Stimulated activated CD4-positive, alpha-beta T cell treated with anti-CD3 and anti-CD28 coated beads, Interleukin-15, amount 100 ng/mL, for 24 hours (primary cell): ENCODE measurements at places on chromosomes 12 and 14.
A peak's percentile ranks its signal among the peaks of the same experiment; 100 is the strongest.

DNA sequence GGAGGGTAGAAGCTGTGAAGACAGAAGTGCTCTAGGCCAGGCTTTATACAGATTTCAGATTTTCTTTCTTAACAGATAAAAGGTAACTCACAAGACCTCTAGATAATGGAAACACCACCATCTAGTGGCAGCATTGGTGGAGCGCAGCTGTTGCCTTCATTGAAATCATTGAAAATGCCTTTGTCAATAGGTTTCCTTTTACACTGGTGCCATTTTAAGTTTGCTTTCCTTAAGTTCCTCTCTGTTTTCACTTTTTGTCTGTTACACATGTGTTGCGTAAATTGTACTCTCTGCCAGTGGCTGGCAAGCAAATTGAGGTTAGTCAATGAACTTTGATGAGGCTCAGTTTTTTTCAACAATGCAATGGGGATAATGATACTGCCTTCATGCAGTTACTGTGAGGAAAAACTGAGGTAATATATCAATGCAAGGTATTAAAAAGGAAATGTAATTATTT lies 31.1 kb downstream of the ALDH1L2 start:
- DNase-seq = peak; percentile 76

DNA sequence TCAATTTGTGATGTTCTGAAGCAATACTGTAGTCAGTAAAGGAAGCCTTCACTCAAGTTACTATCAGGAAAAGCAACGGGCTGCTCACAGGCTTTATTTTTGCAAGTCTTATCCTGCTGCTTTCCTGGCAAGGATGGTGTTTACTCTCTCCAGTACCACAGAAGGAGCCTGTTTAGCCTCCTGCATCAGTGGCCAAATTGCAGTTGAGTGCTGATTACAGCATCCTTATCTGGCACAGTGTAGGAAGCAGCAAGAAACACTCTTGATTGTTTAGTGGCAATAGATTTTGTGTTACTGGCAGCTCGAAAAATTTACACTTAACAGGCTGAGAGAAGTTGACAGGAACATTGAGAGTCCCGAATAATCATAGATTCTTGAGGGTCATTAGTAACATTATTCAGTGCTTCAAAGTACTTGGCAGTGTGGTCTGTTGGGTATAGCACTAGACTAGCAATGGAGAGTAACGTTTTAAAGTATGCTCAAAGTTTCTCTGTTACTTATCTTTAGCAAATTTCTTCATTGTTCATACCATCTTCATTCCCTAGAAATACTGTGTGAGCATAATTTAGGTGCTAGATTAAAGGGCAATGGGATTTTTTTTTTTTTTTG lies 11.7 kb downstream of the TULP3 start:
- no peak for DNase-seq

DNA sequence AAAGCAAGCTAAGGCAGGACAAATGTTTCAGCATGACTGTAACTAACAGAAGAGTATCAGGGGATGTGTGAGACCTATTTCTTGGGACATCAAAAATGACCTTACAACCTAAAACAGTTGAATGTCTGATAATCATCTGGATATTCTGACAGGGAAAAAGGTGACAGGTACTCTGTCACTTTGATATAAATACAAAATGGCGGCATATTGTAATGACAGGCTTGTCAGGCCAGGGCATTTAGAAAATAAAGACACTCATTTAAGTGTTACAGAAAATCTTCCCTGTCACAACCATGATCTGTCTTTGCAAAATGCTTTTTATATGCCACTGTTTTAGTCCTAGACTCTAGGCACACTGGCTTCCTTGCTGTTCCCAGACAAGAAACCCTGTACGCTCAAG lies 1033.3 kb upstream of the FLRT2 start:
- no peak for DNase-seq

GRCh38 chr14:60188115-60188514 lies 22.9 kb upstream of the DHRS7 start:
- no peak for DNase-seq

DNA sequence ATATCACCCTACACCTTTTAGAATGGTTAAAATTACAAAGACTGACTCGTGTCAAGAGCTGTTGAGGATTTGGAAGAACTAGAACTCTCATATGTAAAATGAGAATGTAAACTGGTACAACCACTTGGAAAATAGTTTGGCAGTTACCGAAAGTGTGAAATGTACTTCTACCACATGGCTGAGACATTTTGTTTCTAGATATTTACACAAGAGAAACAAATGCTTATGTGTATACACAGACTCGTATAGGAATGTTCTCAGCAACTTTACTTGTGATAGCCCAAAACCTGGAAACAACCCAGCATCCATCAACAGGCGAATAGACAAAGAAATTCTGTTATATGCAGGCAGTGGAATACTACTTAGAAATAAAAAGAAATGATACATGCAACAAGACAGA lies 103.0 kb downstream of the BRMS1L start:
- no peak for DNase-seq

GRCh38 chr14:70013271-70013873 lies 134.2 kb downstream of the SMOC1 start:
- DNase-seq = peak; percentile 62

DNA sequence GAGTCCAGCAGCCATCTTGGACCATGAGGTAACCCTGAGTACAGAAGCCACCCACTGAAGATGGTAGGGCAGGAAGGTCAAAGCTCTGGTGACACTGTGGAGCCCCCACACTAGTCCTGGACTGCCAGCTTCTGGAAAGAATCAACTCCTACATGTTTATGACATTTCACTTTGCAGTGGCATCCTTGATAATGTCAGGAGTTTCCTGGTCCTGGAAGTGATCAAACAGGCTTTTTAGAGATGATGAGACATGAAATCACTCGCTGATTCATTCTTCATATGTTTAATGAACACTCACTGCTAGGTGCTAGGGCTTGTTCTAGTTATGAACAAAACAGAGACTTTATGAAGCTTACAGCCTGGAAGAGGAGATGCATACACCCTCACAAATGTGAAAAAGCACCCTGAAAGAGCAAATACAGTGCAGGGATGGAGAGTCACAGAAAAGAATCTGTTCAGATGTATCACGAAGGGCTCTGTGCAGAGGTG lies 15.8 kb upstream of the HNF1A start:
- DNase-seq = no peak

DNA sequence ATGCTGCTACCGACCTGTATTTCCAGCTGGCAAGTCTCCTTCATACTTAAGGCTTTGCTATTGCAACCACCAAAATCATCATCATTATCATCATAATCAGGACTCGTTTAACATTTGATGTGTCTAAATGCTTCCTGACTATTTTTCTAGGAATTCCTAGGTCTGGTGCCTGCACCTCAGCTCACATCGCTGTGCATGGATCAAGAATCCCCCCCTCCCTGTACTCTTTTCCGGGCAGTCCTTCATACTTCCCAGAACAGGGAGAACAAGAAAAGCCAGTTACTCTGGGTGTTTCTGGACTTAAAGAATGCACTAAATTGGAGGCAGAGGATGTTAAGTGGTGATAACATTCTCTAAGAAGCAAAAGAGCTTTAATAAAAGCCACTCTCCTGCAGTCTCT lies 9.4 kb downstream of the ERP27 start:
- DNase-seq = no peak

DNA sequence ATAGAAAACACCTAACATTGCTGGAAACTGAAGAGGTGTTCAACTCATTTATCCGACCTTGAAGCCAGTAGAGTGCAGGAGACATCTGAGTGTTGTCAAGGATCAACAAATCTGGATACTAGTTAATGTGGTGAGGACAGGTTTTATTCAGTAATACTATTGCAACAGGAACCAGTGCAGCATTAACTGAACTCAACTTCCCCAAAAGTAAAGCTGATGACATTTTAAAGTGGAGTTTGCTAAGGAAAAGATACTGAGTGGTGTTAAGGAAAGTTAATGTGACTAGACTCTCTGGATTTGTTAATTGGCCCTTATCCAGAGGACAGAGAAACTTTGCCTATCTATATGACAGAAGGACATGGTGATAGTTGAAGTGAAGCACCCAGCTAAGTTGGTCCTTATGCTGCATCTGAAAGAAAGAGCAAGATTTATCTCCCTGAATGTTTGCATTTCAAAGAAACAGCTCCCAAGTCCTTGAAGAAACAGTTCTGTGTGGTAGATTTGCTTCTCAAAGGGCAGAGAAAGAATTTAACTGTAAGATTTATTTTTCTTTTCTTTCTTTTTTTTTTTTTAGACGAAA lies 1.2 kb upstream of the CLEC7A start:
- no peak for DNase-seq

- no peak for DNase-seq
Measured at GRCh38 chr12:19490908-19491307, 51.6 kb downstream of the AEBP2 start.

- no peak for DNase-seq
Measured at GRCh38 chr12:105974738-105975137, 164.0 kb downstream of the NUAK1 start.

DNA sequence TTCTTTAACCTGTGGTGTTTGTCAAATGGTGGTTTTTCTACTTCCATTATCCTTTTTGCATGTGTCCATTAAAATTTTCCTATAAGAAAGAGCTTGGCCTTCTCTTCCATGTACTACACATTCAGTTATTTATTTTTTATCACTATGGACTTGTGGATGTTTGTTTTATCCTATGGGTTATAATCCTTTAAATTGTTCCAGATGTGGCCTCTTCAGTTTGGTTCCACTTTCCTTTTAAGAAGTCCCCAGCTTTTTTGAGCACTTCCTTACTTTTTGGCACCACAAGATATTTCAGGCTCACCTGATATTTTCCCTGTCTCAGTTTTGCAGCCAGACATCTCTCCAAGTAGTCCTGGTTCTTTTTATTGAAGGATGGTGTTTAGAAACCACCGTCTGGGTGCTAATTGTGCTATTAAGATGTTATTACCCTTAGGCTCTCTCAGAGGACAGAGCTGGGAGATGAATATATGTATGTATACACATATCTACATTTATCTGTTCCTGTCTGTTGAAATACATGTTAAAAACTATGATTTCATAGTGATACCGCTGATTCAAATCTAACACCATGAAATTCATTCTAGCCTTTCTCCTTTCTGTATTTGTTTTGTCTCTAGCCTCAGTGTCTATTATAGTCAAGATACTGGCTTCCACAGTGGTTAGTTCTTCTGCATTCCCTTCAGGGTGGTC lies 408.5 kb upstream of the RGS6 start:
- no peak for DNase-seq

GRCh38 chr12:103855036-103855712 lies 14.1 kb upstream of the NT5DC3 start:
- no peak for DNase-seq

DNA sequence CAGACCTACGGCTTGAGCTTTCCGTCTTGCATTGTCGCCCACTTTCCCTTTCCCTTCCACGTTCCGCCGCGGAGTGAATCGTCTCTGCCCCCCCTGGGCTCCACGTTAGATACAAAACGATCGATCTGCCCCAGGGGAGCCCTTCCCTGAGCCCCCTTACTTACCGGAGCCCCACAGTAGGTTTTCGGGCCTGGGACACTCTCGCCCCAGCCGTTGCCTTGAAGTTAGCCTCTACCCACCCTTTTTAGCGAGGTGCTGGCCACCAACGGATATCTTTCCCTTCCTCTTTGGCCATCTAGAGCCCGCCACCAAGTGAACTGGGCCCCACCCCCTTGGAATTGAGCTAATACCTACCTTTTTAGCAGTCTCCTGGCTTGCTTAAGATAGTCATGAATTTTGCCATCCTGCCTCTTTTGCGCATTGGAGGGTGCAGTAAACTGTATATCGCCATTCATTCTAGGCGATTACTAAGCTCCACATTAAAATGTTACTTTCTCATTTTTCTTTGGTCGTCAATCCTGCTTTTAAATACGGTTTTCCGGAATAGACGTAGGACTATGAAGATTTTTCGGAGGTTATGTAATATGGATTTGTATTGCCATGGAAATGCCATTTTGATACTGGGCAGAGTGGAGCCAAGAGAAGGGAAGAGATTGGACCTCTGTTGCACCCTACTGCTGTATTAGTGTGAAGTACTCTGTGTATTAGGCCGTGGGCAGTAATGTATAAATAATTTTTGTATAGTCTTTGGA lies 764 bp downstream of the RBM25 start:
- DNase-seq = no peak

GRCh38 chr14:99768381-99768780 lies 24.8 kb upstream of the EML1 start:
- DNase-seq = no peak

DNA sequence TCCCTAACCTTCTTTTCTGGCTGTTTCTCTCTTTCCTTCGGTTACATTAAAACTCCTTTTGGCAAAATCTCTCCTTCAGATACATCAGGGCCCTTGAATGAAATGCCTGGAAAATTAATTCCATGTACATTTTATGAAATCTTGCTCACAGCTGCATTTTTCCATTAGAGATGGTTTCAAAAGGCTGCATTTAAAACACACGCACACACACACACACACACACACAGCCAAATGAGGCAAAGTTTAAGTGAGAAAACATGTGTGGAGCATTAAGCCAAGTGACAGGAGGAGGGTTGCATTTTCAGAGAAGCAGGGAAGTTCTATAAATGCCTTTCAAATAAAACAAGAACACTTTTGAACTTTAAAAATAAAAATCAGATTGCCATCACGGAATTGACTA lies 216.4 kb downstream of the LRIG3 start:
- DNase-seq = no peak

DNA sequence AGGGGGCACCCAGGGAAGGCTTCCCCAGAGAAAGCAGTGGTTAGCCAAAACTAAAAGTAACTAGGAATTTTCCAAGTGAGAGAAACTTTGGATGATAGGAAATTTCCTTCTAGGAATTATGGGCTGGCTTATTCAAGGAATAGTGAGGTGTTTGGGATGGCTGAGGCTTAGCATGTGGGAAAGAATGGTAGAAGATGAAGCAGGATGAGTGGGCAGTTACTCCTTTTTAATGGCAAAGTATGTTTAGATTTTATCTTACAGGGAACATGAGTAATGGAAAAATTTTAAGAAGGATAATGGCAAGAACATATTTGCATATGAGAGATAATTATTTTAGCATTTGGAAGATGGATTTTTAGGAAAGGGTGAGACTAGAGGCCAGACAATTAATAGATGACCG lies 197.6 kb downstream of the SLC38A4 start:
- DNase-seq = no peak

GRCh38 chr12:90235642-90236041 lies 527.0 kb upstream of the ATP2B1 start:
- no peak for DNase-seq

- no peak for DNase-seq
Measured at GRCh38 chr12:131509701-131510100, 201.2 kb upstream of the SFSWAP start.

GRCh38 chr12:128519426-128519825 lies 252.5 kb downstream of the TMEM132C start:
- no peak for DNase-seq

- no peak for DNase-seq
Measured at GRCh38 chr12:39372929-39373328, 70.0 kb downstream of the KIF21A start.
